ENCODE measurements at places on chromosomes 3 and 15.

GRCh38 chr3:186151077-186151971, 42.4 kb upstream of the ETV5 start:
- no peak for DNase-seq

DNA sequence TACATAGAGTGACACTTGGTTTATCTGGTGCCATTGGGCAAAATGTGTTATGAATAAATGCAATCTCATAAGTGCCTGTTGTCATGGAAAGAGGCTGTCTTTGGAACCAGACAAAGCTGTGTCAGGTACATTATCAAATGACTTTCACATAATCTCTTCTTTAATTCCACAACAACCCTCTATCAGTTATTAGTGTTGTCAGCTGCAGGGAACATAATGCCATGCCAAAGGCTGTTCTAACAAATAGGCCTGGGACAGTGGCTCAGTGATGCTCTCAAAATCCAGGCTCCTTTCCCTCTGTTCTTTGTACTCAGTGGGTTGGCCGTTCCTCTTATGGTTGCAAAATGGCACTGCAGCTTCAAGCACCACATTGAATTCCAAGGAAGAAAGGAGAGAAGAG, 91.8 kb downstream of the ADAMTSL3 start:
- DNase-seq = no peak

DNA sequence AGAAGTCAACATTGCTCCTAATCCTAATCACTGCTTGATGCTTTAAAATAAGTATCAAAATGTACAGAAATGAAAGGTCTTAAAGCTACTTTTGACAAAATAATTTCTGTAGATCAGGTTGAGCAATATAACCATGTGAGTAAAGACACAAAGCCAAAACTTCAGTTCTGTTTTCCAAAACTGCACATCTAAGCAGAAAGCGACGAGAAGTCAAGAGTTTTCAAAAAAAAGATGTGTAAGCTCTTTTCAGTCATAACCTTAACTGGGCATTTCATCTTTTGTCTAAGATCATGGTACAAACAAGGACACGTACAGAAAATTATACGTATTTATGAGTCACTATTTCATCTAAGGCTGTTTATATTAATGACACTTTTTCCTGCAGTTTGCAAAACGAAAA, 608.8 kb downstream of the FOXP1 start:
- no peak for DNase-seq

DNA sequence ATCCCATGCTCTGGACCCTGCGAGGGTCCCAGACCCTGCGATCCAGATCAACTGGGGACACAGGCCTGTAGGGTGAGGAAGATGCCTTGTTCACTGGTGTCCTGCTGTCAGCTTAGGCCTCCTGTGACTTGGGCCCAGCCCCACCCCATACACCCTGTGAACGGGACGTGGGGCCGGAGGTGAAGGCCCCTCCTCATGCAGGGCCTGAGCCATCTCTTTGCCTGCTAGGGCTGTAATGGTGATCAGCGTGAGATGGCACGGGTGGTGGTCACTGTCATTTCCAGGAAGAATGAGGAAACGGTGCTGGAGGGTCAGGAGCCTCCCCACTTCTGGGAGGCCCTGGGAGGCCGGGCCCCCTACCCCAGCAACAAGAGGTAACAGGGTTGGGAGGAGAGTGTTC, 12.4 kb downstream of the VILL start:
- DNase-seq = no peak

DNA sequence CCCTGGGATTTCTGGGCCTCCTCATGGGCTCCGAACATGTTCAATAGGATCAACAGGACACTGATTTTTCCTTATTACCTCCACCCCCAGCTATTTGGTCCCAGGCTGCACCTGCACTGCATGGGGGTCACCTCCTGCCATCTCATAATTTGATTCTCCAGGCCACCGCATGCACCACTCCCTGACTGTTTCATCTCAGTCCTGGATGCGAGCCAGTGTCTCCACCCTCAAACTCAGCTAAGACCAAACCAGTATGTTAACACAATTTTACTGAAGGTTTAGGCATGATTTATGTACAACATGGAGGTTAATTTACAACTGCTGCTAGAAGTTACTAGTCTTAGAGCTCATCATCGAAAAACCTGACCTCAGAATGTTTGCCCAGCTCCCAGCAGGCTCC, 249.5 kb downstream of the UACA start:
- DNase-seq = no peak

DNA sequence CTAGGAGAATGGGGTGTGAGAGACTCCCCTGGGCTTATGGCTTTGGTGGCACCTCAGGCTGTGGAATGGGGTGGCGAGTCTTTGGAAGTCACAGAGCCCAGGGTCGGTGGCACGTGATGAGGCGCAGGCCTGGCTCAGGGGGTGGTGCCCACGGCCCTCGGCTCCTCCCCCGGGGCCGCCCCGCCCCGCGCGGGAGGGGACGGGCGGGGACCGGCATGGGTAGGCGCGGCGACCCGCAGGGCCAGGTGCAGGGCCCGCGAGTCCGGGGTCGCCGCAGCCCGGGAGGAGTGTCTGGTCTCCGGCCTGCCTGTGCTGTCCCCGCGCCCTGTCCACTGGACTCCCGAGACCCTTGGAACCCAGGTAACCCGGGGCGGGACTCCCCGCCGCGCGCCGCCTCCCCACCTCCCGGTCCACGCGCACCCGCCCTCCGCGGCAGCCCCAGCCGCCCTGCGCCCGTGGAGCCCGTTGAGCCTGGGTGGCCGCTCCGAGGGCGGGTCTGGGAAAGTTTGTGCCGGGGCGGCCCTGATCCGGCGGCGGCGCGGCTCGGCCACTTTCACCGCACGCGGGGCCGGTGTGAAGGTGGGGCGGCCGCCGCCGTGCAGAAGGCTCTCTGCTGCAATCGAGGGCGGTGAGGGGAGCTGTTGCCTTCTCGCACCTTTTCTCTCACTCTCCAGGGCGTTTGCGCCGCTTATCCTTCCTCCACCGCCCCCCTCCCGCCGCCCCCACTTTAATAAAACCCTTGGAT, at the start of gene PAQR5:
Gene PAQR5, plus strand, starts transcription at position 216 of the 745 bp plus-strand sequence. CDS start 61,169 bp downstream, outside the sequence.
- DNase-seq = no peak

GRCh38 chr15:72034351-72034750, 83.6 kb downstream of the MYO9A start:
- DNase-seq = no peak

DNA sequence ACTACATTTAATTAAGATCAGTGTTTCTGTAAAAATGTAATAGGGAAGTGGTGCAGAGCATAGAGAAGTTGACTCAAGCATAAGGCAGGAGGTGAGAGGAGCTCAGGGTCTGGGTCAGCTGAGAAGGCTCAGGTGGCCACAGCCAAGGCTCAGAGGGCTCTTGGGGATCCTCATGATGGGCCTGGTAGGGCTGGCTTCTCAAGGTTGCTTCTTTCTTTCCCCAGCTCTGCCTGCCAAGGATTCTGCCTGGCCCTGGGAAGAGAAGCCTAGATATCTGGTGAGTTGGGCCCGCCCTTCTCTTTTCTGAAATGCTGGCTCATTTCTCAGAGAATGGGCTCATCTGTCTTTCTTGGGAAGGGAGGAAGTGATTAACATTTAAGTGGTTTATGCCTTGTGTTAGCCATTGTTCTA, 6.5 kb downstream of the ZNF589 start:
- no peak for DNase-seq

GRCh38 chr3:97910931-97911351, 61.3 kb downstream of the RIOX2 start:
- no peak for DNase-seq

DNA sequence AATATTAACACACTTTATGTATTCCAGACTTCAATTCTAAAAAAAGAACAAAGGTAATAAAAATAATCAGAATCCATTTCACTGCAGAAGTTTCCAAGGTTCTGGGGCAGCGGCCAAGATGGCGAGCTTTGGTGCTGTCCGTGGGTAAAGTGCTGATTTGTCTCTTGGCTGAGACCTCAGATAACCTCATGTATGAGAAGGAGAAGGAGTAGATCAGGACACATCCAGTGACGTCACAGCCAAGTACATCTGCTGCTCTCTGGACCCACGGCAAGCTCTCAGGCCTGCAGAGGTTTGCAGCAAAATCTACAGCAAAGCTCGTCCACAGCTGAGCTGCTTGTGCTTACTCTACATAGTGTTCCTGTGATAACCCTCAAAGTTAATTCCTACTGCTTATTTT, 165.7 kb downstream of the MAGI1 start:
- DNase-seq = no peak

DNA sequence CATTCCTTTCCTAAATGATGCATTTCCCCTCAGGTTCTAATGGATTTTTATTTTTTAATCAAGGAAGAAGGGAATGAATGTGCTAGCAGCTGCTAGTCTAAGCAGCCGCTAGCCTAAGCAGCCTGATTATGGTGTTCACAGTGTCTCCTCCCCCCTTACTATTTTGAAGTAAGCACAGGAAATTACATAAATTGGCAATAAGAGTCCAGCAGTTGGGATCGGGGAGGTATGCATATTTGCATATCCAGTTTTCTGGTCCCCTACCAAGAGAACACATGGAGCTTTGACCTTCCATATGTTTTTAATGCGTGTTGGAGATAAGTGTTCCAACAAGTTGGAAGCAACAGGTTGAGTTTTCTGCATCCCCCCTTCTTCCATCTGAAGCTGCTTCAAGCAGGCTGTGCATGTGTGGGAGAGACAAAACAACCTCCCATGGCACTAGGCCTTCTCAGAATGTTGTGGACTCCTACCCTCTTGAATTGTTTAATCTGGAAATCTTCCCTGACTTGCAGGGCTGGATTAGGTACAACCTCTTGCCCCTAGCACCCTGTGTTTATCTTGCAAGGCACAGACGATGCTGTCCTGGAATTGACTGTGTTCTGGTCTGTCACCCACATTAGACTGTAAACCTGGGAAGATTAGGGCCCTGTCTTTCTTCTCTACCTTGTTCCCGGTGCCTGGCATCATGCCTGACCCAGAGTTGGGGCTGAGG, 124.8 kb upstream of the LRIG1 start:
- DNase-seq = no peak

GRCh38 chr3:187334904-187335303, 33.3 kb upstream of the RTP4 start:
- DNase-seq = no peak

DNA sequence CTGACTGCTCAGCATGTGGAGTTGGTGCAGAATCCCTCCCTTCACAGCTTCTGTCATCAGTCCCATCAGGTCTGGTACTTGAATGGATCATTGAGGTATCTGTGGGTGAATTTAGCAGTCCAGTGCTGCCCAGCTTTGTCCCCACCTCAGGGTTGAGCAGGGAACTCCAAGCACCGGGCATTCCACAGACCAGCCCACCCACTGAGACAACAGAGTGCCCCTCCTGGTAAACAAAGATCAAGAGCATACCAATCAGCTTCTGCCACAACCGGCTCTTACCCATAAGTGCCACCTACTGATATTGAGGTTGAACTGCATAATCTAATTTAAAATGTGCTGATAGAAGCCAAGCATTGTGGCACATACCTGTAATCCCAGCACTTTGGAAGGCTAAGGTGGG, 57.1 kb upstream of the FXR1 start:
- DNase-seq = no peak

DNA sequence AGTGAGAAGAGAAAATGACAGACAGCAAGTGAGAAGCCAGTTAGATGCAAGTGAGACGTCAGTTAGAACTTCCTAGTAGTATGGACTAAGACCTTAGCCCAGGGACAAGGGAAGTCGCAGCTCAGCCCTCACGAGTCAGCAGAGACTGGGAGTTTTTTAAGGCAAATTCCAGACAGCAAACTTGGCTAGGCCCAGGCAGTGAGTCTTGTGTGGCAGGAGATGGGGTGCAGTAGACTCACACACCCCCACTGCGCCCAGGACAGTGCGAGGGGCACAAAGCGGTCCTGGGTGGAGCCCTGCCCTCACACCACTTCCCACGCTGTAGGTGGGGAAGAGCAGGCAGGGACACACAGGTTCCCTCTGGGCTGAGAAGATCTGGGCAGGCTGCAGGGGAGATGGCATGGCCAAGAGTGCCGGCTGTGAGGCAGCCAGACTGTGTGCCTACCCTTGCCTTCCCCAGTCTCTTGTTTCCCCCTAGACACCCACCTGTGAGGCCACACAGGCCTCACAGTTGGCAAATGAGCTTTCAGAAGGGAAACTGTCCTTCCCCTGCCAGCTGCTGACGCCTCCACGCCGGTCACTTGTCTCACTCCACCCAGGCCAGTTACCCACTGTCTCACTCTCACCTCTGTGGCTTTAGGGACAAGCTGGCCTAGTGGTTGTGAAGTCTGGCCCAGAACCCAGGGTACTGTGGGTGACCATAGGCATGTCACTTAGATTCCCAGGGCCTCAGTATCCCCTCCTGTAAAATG, 13.7 kb upstream of the PRKCD start:
- DNase-seq = no peak

GRCh38 chr3:140629357-140630137, 48.3 kb upstream of the TRIM42 start:
- no peak for DNase-seq

- peak; percentile 54 for DNase-seq
Observed at GRCh38 chr3:68972358-68972979, 40.1 kb upstream of the TAFA4 start.

- DNase-seq = no peak
Observed at GRCh38 chr3:149203758-149204157, 17.9 kb downstream of the CP start.

GRCh38 chr3:133833880-133834620, 28.4 kb downstream of the SRPRB start:
- no peak for DNase-seq

DNA sequence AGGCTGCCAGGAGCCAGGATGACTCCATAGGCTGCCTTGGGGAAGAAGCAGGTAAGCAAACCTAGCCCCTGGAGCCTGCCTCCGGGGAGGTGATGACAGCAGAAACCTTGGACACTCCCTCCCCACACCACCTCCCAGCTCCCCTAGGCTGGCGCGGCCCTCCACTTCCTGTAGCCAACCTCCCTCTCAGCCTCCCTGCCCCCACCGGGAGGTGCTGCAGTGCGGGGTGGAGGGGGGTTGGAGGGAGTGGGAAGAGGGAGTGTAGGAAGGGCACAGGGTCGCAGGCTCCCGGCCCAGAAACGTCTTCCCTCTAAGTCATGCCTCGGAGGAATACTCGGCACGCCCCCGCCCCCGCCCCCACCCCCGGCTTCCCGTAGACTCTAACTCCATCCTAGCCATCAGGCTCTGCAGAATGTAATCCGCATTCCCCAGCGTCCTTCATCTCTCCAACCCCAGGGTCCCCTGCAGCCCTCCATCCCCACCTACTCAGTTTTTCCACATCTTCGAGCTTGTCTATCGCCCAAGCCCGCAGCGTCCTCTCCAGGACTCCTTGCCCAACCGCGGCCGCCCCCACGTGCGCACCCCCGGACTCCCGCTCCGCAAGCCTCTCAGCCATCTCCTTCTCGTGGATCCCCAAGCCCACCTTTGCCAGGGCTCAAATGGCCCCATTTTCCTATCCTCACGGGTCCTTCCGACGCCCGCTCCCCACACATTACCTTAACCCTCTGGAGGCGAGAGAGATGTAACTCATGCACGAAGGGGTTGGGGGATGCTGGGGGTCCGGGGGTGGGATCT, 528 bp downstream of the LPCAT4 start:
- DNase-seq = peak; percentile 69

GRCh38 chr3:89813500-89813899, 706.1 kb downstream of the EPHA3 start:
- DNase-seq = no peak

- DNase-seq = no peak
Observed at GRCh38 chr15:70530017-70530499, 233.3 kb downstream of the UACA start.

- DNase-seq = no peak
Observed at GRCh38 chr15:72178976-72179585, 18.5 kb downstream of the GRAMD2A start.
